Urinary bladder (tissue), 4 donors: ENCODE measurements at places on chromosomes 2 and 18.

DNA sequence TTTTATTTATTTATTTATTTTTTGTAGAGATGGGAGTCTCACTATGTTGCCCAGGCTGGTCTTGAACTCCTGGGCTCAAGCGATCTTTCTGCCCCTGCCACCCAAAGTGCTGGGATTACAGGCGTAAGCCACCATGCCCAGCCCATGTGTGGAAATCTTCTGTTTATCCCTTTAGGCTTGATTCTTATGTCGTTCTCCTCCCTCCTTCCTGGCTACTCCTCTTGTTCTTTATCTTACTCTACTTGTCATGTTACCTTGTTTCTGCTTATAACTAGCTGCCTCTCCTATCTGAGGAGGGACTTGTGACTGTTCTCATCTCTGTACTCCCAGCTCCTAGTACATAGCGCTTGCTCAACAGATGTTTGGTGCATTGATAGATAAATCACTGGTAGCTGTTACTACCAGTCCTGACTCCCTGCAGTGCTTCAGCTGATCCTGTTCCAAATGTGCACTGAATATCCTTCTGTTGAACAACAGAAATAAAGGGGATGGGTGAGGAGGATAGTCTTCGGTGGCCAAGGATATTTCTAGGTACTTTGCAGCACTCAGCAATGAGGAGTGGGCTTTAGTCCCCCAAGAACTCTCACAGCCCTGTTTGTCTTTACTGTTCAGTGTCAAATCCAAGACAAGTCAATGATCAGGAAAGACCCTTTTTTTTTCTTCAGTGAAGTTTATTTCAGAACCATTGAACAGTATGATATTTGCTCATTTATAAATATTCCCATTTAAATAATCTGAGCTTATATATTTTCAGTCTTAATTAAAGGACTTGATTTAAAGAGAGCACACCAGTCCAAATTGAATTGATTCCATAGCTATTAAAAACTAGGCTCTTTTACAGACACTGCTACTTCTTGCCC lies 7.2 kb downstream of the IL1B start:
- DNase-seq = no peak

DNA sequence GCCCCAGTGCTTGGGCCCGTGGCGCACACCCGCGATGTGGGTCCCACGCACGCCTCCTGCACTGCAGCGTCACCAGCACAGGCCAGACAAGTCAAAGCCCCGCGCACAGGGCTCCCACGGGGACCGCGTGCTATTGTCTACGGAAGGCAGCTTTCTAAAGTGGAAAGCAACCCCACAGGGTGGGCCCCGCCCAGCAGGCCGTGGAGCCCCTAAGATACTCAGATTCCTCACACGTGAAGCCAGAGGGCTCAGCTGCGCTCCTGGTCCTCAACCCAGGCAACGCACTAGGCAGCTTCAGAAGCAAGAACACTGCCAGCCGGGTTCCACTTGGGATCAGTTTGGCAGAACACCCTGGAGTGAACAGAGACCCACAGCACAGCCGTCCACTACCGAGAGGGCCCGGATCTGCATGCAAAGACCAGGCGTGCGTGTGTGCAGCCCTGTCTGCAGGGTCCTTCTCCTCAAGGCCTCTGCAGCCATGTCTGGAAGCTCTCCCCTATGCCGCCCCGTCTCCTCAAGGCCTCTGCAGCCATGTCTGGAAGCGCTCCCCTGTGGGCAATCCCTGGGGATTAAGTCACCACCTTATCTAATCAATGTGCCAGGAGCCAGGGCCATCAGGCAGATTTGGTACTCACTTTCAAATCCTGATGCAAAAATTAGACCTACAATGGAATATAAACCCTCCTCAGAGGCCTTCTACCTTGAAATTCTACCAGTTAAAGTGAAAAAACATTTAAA lies 231.3 kb downstream of the HDAC4 start:
- DNase-seq = no peak

GRCh38 chr2:202436626-202437025 lies 60.5 kb downstream of the BMPR2 start:
- no peak for DNase-seq

DNA sequence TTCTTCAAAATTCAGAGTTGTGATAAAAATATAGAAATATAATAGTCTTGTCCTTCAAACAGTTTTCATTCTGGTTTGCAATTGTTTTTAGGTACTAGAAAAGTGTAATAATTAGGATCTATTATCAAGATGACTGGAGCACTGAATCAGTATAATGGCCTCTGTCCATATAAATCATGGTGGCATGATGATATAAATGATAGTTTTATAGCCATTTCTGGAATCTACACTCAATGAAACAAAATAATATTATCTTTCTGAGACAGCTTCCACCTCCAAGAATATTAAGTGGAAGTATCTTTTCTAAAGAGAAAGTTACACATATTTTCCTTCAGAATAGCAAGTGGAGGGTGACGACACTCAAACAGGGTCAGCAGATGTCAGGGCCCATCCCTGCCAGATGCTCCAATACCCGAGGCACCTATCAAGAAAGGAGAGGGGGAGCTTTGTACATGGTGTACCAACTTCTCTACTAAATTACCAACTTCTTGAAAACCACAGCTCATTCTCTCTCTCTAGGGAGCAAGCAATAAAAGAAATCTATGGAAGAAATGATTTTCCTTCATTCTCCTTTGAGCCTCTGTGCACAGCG lies 882.7 kb upstream of the CHAC2 start:
- no peak for DNase-seq

- no peak for DNase-seq
These were observed 36.7 kb downstream of the FAM117B start for GRCh38 chr2:202671317-202672035.

GRCh38 chr2:234628953-234629352 lies 132.1 kb upstream of the ARL4C start:
- DNase-seq = no peak
